ENCODE measurements at places on chromosomes 6 and 20. TPM values are rescaled to one million over a fixed set of nuclear protein-coding genes. Genes with fewer than 3 reads are reported as not detected.
A peak's percentile ranks its signal among the peaks of the same experiment; 100 is the strongest.

PLAGL2 gene
- polyA plus RNA-seq: 8.2 TPM

LY6G6D gene
- polyA plus RNA-seq: not detected

GRCh38 chr20:62501801-62502495 lies 26.2 kb upstream of the GATA5 start:
- peak; percentile 65 for DNase-seq

DNA sequence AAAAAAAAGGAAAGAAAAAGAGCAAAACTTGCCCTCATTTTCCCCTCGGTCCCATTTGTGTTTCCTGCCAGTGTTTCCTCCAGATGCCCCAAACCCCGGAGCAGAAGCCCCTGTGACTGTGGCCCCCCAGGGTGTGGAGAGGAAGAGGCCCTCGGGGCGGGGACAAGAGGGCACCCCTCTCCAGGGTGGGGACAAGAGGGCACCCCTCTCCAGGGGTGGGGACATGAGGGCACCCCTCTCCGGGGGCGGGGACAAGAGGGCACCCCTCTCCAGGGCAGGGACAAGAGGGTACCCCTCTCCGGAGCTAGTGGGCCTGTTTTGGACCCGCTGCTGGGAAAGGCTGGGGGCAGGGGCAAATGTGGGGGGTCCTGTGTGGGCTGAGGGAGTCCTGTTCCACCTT lies 13.1 kb downstream of the MYT1 start:
- DNase-seq: no peak

BFSP1 gene
- polyA plus RNA-seq: 2.5 TPM

NOTCH4 gene
- polyA plus RNA-seq: 41.8 TPM

SYCP2 gene
- 0.07 TPM for polyA plus RNA-seq

DNA sequence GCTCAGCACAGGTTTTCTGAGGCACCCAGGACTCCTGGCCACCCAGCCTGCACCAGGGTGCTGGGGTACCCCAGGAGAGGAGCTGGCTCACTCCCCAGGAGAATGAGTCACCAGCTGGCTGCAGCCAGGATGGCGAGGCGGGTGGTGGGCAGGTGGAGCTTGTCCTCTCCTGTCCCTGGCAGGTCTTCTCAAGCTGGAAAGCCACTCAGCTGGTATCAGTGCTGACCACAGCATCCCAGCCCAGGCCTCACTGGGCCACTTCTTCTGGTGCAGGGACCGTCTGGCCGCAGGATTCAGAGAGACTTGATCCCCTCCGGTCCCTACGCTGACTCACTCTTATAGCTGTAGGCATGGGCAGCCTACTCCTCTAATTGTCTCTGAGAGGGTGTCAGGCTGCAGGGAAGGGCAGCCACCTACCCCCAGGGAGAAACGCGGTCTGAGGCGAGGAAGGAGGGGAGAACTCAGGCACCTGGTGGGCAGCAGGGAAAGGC lies 22.2 kb downstream of the TFEB start:
- no peak for DNase-seq

MEP1A gene
- not detected for polyA plus RNA-seq

DNA sequence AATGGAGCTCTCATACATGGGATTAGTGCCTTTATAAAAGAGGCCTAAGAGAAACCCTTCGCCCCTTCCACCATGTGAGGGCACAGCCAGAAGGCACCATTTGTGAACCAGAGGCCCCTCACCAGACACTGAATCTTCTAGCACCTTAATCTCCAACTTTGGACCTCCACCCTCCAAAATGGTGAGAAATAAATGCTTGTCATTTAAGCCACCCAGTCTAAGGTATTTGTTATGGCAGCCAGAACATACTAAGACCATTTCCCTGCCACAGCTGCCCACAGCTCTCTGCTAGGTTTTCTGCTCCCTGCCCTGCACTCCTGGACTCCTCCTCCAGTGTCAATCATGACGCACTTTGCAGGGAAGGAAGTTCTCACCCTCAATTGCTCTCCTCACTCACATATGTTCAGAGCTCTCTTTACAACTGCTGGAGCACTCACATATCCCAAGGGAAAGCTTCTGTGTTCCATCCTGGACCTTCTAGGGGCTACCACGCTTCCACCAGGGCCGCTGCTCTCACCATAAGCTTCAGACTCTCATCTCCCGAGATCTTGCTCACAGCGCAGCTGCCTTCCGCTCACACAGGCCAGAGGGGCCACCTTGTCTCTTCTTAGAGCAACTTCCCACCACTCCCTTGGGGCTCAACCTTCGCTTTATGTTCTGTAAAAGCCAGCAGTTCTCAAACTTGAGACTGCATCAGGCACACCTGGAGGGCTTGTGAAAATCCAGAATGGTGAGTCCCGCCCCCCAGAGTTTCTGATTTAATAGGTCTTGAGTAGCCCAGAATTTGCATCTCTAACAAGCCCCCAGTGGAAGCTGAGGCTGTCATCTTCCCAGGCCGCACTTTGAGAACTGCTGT lies 1.6 kb upstream of the LY86 start:
- DNase-seq: no peak

GRCh38 chr6:106730718-106731117 lies 101.3 kb downstream of the QRSL1 start:
- DNase-seq: no peak

DNA sequence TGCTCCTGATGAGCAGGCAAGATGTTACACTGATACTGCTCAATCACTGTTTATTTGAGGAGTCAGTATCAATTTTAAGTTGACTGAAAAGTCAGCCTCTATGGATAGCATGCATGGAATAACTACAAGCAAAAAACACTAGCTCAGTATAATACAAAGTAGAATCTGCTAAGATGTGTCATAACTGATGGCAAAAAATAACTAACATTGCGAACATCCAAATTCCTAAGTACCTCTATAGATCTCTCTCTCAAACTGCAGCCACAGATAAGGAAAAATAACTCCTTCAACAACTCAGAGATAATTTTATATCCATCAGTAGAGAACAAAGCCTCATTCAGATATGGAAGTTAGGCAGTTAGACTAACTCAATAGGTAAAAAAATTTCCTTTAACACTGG lies 16.3 kb downstream of the HDAC2 start:
- no peak for DNase-seq

GRCh38 chr6:108872575-108872974 lies 24.4 kb downstream of the ARMC2 start:
- DNase-seq: no peak

MCHR2 gene
- not detected for polyA plus RNA-seq

GPR6 gene
- not detected for polyA plus RNA-seq

- no peak for DNase-seq
Observed at GRCh38 chr6:114039841-114040240, 68.9 kb upstream of the HDAC2 start.

DNA sequence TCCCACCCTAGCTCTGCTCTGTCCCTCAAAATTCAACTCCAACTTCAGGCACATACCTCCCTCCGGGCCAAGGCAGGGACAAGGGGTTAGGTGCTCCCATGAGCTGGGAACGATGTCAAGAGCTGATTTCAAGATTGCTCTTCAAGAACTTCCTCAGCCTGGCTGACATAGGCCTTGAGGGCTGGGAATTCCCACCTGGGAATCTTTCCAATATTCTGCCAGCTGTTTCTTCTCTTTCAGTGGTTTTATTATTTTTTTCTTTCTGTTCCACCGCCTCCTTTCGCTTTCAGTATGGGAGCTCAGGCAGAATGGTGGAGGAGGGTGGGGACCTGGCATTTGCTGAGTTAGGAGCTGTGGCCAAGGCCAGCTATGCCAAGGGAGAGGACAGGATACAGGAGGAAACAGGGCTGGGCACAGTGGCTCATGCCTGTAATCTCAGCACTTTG lies 33.7 kb downstream of the SRSF3 start:
- DNase-seq: peak; percentile 74

- no peak for DNase-seq
Observed at GRCh38 chr6:143062551-143062950, 1.9 kb downstream of the AIG1 start.
